Adipocyte (in vitro differentiated cells): ENCODE measurements at places on chromosomes 1 and 21.

DNA sequence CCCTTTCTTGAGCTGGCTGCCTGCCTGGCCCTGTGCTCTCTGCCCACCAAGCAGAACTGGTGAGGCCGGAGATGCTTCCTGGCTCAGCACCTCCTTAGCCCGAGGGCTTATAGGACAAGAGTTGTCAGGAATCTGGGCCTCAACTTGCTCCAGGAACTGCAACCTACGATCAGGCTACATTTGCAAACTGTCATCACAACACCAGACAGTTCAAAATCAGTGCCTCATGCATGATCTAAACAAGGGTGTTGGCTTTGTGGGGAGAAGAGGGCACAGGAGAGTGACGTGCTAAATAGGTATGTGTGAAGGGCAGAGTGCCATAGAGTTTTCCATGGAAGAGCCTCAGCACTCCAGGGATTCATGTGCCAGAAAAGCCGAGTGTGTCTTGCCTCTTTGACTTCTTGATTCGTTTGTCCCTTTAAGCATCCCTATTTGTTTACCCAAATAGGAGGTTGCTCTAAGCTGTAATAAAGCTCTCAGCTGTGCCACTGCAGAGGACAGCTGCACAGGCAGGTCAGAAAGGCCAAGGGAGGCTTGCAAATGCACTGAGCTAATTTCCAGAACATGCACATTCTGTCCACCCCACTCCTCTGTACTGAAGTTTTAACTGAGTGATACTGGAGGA is 30.2 kb upstream of the NEK2 start:
- no peak for DNase-seq

- no peak for DNase-seq
These were observed 274.6 kb downstream of the NFIA start for GRCh38 chr1:61356995-61357394.

- no peak for DNase-seq
These were observed 83.7 kb upstream of the KAZN start for GRCh38 chr1:14514739-14515138.

- DNase-seq: no peak
These were observed 162.3 kb upstream of the ADAMTS5 start for GRCh38 chr21:27129215-27129614.

DNA sequence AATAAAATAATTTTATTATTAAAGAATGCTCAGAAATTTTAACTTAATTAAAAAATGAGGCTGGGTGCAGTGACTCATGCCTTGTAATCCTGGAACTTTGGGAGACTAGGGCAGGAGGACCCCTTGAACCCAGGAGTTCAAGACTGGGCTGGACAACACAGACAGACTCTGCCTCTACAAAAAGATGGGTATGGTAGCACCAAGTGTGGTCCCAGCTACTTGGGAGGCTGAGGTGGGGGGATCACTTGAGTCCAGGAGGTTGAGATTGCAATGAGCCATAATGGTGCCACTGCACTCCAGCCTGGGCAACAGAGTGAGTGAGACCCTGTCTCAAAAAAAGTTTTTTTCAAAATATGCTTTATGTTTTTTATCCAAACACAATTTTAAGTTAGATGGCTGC is 25.3 kb downstream of the TMED5 start:
- DNase-seq: no peak

DNA sequence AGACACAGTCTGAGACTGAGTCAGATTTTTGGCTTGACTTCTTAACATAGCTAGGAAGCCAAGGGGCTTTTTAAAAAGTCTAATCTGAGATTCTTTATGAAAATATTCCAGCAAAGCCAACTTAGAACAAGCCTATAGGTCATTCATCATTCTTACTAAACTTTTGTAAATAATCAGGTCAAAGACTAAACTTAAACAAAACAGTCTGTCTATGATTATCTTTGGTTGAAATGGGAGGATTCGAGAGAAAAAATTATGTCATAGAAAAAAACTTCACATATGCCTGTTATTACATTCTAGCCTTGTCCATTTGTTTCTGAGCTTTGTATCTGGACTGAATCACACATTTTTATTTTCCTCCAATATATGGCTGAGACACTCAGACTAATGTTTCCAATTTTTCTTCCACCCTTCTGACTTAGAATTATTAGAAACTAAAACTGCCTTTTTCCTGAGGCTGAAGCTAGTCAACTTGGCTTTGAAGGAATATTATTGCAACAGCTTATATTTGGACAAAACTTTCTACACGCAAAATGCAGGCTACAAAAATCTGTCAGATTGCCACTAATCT is 83.3 kb downstream of the ETS2 start:
- peak; percentile 67 for DNase-seq

- DNase-seq: no peak
These were observed 185.3 kb upstream of the POU3F1 start for GRCh38 chr1:38231941-38232340.

- no peak for DNase-seq
These were observed 20.3 kb downstream of the C2CD2 start for GRCh38 chr21:41933313-41934079.

DNA sequence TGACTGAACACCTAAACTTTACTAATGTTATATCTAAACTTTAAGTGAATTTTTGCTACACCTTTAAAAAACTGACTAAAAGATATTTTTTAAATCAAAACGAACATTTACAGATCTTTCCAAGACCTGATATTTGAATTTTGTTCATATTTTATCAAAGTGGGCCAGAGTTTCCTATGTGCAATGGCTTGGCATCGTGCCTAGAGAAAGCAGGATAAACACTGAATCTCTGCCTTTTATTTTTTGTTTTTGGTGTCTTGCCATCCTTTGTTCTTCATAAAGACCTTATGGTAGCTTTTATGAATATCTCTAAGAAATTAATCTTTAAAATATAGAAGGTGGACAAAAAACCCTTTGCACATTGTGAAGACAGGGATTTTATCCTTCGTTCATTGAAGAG is 25.8 kb upstream of the VPS26C start:
- DNase-seq: peak; percentile 49

DNA sequence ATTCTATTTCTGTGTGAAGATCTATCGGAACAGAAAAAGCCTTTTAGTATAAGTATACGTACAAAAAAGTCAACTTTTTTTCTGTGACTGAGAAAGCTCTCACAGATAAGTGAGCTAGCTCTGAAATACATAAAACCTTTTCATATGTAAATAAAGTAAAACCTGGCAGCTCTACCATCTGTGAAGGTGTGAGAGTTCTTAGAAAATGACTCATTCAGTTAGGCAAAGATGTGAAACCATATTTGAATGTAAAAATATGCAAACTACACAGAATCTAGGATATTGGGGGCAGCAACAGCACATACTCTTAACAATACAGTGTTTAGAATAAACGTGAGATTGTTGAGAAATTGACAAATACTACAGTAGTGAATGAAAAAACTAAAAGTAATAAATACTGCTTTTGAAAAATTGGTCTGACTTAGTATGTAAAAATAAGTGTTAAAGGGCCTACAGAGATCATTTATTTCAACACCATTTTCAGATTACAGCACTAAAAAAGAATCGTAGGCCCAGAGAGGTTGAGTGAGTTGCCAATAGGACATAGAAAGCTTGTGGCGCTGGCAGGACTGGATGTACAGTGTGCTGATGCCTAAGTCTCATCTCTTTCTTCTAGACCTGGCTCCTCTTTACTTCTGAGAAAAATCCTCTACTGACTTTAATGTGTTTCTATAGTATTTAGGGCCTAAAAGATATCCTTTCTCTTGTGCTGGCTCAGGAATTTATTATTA is 19.8 kb downstream of the ATP6V1G3 start:
- no peak for DNase-seq

DNA sequence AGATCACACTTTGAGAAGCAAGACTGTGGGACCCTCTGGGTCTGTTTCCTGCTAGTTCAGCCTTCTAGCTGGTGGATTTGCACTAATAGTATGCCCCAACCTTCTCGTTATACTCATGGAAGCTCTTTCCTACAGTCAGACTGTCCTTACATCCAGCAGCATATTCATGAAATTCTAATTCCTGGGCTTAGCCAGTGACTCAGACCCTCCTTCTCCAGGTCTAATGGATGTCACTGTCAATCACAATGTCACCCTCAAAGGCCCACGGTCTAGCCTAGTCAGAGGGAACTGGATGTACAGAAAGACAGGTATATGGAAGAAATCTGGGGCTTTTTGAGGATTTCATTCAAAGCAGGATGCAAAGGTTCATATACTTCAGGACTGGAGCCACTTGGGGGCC is 72.4 kb downstream of the KCNJ15 start:
- DNase-seq: no peak

- DNase-seq: peak; percentile 68
These were observed 156.0 kb downstream of the RERE start for GRCh38 chr1:8661185-8662110.

DNA sequence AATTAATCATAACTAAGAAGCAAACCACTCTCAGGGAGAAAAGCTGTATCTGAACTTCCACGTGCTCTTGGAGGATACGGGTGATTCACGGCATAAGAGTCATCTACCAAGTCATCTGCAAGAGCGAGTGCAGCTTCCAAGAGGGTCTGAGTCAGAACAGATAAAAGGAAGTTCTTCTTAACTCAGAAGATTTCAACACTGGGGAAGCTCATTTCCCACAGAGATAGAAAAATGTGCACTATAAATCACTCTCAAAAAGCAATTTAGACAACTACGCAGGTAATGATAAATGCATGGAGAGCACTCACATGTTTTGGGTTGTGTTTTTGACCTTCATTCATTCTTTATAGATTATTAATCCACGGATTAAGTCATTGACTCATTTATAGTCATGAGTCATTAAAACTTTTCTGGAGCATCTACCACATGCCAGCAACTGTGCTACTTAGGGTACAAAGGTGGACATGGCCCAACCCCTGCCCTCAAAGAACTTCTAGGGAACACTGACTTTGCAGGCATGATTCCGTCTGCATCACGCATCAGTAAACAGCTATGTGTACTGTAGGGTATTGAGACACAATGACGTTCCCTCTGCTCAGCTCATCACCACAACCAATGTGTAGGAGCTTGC is 20.8 kb downstream of the KCNJ15 start:
- DNase-seq: peak; percentile 85

DNA sequence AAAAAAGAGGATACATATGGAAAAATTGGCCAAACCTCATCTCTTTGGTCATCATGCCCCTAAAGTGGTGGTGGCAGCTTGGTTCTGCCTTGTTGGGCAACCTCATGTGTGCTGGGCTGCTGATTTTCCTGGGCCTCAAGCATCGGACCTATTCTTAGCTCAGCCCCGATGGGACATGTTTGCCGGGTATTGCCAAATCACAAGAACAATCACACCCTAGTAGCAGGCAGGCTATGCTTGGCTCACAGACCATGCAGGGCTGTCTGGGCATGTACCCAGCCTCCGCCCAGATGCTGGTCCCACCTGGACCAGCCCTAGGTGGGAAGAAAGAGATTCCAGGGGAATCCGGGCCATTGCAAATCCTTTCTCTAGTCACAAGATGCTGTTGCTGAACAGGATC is 189.4 kb upstream of the FGGY start:
- DNase-seq: peak; percentile 83

- peak; percentile 4 for DNase-seq
These were observed 108.9 kb downstream of the CAPN8 start for GRCh38 chr1:223556414-223557129.

DNA sequence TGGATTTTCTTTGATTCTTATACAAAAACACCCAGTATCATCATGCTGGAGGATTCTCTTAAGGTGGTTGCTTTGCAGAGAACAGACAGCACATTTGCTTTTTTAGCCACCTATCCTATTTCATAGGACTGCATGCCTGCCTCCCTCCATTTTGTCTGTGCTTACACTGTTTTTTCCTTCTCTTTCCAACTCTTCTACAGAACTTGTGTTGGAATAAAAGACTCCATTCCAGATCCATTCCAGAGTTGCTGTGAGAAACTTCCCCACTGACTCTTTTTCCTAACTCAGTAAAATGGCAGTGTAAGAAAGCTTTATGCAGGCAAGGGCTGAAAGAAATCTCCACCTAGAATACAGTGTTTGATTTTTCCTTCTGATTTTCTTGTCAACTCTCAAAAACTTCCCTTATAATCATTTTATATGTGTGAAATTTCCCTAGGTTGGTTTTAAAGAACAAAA is 5.2 kb upstream of the ARID1A start:
- no peak for DNase-seq

- DNase-seq: no peak
These were observed 110.7 kb downstream of the SIPA1L2 start for GRCh38 chr1:232519186-232519585.

DNA sequence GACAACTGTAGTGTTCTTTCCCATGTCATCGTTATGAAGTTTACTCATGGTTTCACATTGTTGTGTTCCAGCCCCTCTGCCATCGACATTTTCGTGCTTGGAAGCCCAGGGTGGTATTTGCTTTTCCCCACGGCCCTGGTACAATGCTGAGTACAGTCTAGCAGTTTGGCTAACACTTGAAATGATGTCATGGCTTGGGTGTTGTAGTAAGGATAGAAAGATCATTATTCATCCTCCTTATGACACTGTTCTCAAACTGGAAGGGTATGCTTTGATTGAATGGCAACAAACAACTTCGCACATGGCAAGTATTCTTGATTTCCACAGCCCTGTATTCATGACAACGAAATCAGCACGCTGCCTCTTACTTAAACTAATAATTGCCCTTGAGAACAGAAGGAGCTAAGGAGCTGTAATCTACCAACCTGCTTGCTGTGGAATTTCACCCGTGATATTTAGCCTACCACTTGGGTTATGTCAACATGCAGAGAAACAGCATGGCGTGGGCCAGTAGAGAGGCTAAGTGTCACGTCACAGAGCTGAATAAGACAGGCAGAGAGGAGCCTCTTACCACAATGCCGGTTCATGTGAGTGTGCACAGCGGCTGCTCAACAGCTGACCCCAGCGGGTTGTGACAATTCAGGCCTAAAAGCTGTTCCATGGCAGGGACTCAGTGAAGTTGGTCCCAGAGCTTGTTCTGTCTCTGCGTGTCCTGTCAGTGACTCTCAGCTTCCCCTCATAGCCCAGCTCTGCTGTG is 73.9 kb downstream of the KCNJ6 start:
- DNase-seq: no peak

DNA sequence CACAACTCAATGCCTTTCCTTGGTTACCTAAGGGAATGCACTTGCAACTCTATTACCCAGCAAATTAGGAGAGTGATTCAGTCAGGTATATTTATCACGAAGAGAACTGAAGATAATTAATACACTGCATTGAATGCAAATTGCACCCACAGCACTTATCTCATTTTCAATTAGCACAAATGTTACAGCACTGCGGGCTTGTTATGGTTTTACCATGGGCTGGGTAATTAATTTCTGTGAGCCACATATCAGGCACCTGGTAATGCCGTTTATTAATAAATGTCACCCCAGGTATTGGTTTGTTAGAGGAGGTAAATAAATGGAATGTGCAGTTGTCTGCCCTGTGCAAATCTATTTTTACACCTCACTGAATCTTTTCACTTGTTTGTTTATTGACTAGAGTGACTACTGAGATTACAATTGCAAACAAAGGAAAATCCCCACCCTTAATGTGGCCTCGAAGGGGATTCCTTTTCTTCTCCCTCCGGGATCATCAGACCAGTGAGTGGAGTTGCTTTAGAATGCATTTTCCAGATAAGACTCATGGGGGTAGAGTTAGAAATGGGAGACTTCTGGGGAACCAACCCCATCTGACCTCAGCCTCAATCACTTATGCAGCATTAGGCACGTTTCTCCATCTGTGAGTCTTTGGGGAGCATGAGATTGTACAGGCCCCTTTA is 269.3 kb downstream of the RPS6KC1 start:
- no peak for DNase-seq

GRCh38 chr21:15823486-15824150 is 93.8 kb downstream of the USP25 start:
- no peak for DNase-seq
